ENCODE measurements at places on chromosomes 5 and 9.

GRCh38 chr9:88732128-88732527 lies 197.2 kb downstream of the NXNL2 start:
- DNase-seq: no peak

DNA sequence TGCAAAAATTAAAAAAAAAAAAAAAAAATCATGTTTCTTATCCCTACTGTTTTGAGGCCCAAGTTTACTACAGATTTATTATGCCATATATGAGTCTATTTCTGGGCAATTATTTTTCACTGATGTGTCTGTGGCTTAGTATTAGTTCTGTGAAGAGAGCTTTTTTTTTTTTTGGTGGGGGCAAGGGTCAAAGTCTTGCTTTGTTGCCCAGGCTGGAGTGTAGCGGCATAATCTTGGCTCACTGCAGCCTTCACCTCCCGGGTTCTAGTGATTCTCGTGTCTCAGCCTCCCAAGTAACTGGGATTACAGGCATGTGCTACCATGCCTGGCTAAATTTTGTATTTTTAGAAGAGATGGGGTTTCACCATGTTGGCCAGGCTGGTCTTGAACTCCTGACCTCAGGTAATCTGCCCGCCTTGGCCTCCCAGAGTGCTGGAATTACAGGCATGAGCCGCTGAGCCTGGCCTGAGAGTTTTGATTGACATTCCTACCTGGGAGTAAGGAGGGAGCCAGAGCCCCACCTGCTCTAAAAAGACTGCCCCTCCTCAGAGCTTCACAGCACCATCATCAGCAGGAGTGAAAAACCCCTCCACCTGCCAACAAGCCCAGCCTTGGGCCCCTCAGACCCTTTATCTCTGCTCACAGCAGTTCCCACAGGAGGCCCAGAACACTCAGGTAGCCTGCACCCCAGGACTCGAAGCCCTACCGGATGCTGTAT lies 36.1 kb upstream of the JADE2 start:
- no peak for DNase-seq

DNA sequence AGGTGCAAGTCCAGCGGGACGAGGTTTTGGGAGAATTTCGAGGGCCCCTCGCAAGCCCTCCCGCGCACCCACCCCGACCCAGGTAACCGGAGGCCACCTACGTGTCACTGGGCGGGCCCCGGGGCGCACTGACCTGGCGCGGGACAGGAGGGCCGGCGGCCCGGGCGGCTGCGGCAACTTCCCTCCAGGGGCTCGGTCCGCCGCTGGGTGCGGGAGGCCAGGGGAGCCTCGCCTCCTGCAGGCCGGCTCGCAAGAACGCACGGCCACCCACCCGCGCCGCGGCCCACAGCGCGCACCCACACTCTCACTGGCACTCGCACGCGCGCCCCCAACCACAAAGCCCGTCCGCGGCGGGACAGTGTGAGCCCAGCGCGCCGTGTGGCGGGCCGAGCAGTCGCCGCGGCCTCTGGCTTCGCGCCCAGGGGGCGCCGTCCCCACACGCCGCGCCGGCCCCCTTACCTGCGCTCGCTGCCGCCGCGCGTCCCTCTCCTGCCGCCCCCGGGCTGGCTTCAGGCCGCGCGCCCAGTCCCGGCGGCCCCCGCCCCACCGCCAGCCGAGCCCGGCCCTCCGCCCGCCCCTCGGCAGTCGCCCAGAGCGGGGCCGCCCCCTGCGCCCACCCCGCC lies 451 bp downstream of the LPAR1 start:
- peak; percentile 70 for DNase-seq

- no peak for DNase-seq
These were observed 195.3 kb upstream of the NR4A3 start for GRCh38 chr9:99626426-99626825.

- no peak for DNase-seq
These were observed 31.8 kb upstream of the TLR4 start for GRCh38 chr9:117672369-117672768.

DNA sequence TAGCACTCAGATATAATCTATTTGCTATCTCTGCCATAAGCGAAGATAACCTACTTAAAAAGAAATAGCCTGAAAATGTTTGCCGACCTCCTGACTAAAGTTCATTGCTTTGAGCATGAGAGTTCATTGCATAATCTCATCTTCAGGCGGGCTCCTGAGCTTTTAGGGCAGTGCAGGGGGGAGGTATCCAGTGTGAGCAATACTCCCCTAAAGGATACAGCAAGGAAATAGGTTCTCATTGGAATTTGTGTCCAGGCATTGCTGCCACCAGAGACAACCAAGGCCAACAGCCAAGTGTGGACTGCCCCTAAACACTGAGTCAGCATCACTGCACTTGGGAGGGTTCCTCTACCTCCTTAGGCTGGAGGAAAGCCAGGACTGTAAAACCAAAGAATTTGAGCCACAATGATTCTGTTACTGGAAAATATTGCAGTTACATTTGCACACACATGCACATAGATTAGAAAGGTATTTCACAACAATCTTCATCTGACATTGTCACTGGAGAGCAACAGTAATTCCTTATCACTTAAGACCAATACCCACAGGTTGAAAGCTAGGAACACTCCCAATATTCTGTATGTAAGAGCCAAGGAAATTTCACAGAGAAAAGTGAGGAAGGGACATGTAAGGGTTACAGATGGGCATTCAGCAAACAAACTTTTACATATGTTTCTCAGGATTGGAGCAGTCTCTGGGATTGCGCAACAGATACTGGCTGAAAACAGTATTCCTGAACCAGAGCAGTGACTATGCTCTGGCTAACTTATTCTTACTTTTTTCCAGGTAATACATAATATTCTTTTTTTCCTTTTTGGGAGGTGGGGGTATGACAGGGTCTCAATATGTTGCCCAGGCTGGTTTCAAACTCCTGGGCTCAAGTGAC lies 98.6 kb upstream of the TLE1 start:
- no peak for DNase-seq

DNA sequence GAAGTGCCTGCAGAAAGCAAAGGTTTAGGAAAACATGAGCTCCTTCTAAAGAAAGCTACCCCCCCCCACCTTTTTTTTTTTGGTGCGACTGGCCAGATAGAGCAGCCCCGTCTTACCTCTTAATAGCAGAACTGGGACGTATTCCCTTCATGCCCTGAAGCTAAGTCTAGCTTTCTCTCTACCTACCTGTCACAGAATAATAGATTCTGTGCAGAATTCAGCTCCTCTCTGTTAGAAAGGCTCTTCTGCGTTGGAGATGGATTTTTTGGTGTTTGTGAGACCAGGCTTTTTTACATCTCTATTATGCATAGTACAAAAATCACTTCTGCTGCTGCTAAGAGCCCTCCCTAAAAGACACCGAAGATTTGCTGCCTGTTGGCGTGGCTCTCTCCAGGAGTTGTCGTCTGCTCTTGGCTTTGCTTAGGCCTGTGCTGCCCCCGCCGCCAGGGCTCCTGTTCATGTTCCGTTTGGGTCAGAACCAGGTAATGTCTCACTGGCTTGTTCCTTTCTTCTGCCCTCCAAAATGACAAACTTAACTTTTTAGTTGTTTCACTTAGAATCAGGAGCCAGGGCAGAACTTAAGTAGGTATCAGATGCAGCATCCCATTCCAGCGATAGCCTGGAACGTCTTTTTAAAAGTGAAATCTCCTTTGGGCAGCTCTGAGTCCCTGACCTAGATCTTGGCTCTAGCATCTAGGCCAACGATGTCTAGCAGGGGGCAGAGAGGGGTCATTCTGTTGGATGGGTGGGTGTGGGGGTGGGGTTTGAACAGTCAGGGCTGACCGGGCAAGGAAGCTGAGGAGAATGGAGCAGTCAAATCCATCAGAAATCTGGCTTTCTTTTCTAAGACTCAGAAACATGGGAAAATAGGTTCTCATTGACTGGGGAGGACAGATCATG lies 2.5 kb downstream of the TRIO start:
- no peak for DNase-seq

DNA sequence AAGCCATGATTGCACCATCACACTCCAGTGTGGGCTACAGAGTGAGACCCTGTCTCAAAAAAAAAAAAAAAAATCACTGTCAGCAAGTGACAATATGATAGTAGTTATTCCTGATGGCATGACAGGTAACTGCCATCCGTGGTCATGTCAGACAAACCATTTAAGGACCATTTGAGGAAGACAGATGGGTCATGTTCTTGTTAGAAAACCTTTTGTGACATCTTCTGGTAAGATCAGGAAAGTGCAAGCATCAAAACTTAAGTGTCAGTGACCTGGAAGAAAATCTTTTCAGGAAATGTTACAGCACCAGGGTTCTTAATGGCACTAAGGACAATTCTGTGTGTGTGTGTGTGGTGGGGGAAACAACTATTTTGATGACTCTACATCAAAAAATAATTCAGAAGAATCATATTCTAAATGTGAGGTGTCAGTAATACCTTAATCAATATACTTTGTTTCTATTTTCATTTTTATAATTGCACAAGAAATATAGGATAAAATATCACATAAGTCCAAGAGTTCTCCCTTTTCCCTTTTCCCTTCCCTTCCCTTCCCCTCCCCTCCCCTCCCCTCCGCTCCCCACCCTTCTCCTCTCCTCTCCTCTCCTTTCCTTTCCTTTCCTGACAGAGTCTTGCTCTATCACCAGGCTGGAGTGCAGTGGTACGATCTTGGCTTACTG lies 17.8 kb downstream of the SLC38A9 start:
- no peak for DNase-seq

DNA sequence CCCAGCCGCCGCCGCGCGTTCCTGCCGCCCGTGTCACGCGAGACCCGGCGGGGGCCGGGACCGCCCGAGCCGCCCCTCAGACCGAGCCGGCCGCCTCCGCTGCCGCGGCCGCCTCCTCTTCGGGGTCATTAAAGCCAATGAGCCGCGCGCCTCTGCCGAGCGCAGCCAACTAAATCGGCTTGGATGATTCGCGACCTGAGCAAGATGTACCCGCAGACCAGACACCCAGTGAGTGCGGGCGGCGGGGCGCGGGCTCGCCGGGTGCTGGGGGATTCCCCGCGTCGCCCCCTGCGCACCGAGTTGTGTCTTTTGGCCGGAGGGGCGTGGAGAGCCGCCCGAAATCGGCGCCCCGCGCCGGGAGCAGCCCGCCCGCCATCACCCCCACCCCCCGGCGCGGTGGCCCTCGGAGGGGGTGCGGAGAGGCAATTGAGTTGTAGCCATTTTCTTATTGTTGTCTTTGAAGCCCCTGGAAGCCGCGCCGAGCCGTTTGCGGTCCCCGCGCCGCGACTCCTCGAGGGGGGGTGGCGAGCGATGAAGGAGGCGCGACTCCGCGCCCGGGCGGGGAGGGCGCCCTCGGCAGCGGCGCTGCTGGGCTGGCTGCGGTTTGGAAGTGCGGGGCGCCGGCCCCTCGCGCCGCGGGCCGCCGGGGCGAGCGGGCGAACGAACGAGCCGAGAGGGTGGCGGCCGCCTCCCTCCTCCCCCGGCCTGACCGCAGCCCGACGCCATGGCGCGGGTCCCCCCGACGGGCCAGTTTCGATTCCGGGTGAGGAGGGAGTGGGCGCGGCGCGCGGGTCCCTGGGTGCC lies 1.0 kb downstream of the TLE4 start:
- DNase-seq: peak; percentile 66

- no peak for DNase-seq
These were observed 28.6 kb upstream of the CTNNA1 start for GRCh38 chr5:138724470-138725146.

DNA sequence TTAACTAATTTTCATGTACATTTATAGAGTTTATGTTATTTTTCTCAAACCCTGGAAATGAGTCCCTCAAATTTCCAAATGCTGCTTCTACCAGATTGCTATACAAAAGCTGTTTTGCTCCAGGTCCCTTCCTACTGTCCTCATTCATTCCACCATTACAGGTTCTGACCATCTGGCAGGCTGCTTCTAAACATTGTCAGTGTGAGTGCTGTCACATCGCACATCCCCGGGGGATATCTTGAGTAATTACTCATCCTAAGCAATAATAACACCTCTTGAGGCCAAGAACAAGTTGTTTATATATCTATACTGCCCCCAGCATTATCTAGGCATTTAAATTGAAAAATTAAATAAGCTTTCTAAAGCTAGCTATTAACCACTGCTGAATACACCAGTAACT lies 1675.3 kb upstream of the CDH6 start:
- DNase-seq: no peak

DNA sequence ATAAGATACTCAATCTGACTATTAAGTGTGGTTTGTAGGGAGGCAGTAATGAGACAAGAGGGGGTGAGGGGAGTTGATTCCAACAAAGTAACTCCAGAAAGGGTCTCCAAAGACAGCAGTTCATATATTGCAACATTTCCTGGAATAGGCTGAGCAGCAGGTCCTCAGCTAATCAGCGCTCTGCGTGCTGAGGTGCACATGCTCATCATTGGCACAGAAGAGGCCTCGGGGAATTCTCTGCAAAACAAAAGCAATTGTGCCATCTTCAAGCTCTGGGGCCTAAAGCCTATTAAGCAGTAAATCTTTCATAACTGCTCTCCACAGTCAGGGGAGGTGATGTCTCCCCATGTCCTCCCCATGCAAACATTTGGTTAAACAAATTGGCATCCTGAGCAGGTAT lies 357.3 kb downstream of the SPOCK1 start:
- no peak for DNase-seq

All from GM13977 (cell line).